ENCODE measurements at places on chromosomes 11 and 22.

- no peak for DNase-seq
Observed at GRCh38 chr22:23769321-23769965, 1.7 kb upstream of the CHCHD10 start.

GRCh38 chr11:23606191-23606590 lies 745.9 kb upstream of the CCDC179 start:
- DNase-seq = no peak

DNA sequence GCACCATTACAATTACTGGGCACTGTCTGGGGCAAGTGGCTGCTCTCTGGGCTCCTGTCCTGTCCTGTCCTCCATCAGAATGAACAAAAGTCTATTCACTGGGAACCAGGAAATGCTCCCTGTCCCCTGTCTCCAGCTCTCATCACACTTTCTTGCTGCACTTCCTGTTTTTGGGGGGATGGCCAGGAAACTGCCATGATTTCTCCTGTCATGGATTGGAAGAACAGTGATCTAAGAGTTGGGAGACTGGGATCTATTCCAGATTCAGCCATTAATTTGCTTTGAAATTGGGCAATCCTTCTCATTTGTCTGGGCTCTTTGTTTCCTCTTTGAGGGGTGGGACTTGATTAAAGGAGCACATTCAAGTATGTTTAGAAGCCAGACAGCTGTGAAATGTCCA lies 61.4 kb upstream of the KIRREL3 start:
- no peak for DNase-seq

GRCh38 chr11:14022251-14022650 lies 59.7 kb downstream of the SPON1 start:
- DNase-seq = no peak

DNA sequence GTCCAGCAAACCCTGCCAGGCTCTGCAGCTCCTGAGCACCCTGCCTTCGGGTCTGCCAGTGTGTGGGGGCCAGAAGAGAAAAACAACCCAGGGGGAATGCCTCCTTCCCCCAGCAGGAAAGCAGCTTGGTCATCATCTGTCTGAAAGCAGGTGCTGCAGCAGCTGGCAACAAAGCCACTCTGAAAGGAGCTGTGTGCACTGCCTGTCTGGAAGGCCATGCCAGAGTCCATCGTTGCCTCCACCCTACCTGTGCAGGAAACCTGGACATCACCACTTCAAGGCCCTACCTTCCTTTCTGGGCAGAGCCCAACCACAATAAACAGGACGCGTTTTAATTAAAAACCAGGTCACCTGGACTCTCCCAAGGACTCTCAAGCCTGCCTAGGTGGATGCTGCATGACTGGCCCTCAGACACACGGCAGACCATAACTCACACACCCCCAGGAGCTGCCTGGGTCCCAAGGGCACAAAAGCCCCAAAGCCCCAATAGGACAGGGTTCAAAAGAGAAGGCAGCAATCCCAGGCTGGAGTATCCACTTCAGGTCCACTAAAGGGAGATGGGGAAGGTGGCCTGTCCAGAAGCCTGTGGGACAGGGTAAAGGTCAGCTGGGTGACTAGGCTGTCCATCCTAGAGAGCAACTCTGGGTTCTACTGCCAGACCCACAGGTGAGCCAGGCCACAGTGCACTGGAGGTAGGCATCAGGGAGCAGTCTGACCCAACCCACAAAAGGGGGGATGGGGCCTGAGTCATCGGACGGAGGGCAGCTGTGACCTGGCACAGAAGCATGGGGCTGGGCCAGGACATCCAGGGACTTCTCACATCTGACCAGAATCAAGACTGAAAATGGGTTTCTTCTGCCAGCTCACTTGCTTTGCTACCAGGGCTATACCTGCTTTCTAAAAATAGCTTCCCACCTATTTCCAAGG lies 6.1 kb downstream of the GNB1L start:
- no peak for DNase-seq

Data from CD4-positive, alpha-beta T cell treated with Interleukin-12 subunit alpha and Interleukin-12 subunit beta, for 1 hour (primary cell).